ENCODE measurements at places on chromosomes 7 and 10.

- no peak for DNase-seq
Observed at GRCh38 chr7:4749798-4750197, 25.6 kb upstream of the AP5Z1 start.

DNA sequence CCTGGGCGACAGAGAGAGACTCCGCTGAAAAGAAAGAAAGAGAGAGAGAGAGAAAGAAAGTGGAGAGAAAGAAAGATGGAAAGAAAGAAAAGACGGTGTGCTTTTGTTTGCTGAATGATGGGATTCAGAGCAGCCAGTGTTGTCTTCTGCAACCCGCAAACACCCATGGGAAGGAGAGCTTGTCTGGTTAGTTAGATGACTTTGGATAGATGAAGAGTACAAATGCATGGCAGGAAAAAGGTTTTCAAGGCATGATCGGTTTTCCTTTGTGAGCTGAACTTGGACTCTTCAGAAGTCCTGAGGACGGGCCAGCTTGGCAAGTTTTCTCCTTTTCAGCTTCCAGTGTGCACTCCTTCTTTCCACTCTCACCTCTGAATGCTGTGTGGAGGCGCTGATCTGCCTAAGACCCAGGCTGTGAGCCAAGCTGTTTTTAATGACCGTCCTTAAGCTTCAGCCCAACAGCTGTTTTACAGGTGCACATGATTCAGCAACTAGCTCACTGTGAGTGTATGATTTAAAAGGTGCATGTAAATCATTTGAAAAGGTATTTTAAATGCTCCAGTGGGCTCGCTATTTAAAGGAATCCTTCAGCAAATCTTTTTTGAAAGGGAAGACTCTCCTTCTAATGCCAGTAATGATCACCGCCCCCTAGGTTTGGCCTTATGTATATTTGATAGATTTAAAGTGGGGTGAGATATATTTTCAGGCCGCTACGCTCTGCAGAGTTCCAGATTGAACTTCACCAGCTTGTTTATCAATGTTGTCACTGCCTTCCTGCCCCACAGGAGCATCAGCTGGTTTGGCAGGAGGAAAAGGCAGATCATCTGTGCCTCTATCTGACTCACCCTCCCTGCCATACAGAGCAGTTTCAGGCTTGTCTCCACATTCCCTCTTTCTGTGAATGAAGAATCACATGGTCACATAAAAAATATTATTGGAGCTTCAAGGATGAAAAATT is 115.0 kb downstream of the PLXDC2 start:
- no peak for DNase-seq

GRCh38 chr10:104054430-104054829 is 31.2 kb downstream of the COL17A1 start:
- no peak for DNase-seq

DNA sequence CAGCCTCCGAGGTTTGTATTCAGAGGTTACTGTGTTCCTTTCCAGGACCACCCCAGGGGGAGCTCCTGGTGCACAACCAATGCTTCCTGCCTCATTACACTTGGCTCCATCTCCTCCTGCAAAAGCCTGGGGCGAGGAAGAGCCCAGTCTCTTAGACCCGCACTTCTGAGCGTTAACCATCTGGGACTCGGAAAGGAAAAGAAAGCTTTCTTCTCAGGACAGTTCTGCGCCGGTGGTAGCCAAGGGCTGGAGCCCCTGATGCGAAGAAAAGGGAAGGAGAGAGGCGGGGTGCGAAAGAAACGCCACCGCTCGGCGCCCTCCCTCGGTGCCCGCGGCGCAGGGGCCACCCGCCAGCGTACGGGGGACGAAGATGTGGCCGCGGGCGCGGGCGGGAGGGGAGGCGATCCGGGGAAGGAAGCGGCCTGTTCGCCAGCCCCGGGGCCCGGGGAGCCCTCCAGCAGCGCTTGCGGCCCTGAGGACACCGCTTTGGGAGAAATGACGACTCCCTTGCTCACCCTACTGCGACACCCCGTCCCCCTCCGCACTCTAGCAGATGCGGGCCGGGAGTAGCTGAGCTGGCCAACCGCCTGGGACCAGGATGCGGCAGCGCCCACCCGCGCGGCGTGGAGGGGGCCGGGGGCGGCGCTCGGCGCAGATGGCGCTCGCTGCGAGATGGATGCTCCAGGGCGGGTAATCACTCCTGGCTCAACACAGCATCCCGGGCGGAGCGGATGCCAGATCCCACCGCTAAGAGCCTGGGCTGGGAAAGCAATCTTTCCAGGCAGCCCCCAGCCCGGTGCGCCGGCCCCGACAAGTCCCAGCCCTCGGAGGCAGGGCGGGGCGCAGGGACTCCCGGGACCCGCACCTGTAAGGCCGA is 1.3 kb downstream of the NRCAM start:
- peak; percentile 67 for DNase-seq

DNA sequence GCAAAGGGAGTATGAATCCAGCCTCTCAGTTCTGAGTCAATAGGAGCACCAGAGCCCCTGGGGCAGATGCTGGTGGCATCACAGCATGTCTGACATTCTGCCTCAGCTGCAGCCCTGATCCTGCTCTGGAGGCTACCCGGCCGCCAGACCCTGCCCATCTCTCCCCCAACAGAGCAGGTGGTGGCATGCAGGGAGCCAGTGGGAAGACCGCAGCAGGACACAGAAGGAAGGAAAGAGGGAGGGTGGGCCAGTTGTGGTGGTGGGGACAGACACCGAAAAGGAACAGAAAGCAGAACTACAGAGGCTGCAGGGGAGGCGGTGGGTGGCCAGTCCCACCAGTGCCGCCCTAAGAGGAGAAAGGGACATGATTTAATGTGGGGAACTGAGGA is 35.3 kb downstream of the BLNK start:
- no peak for DNase-seq

DNA sequence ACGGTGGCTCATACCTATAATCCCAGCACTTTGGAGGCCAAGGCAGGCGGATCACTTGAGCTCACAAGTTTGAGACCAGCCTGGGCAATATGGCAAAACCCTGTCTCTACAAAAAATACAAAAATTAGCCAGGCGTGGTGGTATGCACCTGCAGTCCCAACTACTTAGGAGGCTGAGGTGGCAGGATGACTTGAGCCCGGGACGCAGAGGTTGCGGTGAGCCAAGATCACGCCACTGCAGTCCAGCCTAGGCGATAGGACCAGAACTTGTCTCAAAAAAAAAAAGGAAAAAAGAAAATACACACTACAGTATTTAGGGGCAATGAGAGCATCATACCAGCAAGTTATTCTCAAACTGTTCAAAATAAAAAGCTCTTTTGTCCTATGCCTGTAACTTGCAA is 59.5 kb downstream of the ABI1 start:
- DNase-seq, result no peak

DNA sequence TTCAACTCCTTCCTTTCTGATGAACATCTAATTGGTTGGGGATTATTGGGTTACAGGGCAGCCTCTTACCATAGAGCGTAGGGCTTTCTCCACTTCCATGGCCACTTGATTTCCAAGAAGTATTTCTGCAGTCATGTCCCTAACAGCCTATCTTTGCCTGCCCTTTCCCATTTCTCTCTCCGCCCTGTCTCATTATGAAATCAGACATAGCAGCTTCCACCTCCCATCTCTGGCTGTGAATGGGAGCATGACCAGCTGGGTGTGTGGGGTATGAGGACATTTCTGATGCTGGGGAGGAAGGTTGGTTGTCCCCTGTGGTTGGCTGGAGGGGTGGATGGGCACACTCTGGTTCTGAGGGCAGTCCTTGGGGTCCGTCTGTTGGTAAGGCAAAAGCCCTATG is 41.2 kb downstream of the ADCYAP1R1 start:
- no peak for DNase-seq

DNA sequence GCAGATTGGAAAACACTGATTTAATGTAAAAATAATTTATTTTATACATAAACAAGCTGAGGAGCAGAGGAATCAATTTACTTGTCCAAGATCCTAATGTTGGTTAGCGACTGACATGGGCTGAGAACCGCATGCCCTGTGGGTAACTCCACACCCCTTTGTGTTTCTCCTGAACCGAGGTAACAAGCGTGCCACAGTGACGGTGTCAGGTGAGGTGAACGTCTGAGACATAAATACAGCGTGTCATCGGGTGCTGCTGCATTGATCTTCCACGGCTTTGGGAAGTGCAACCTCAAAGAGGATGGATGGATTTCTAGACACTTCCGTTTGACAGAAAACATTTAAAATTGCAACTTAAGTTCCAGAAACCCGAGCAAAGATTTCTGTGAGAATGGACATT is 386.8 kb upstream of the ADARB2 start:
- DNase-seq, result no peak

DNA sequence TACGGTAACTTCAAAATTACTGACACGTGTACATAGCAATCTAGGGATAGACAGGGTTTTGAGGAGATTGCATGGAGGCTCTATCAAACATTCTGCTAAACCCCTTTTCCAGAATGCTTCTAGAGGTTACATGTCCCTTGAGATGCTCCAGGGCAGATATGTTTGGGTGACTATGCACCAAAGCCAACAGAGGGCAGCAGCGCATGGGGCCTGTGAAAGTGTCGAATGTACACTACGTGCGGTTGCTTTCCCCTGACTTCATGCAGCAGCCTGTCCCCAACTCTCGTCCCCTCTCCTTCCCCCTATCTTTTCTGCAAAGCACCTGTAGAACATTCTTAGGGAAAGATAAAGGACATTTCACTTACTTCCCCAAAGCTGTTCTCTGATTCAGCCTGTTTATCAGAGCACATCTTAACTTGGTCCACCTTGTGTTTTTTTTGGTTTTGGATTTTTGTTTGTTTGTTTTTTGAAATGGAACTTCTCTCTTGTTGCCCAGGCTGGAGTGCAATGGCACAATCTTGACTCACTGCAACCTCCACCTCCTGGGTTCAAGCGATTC is 90.2 kb downstream of the UBE3C start:
- DNase-seq, result no peak

DNA sequence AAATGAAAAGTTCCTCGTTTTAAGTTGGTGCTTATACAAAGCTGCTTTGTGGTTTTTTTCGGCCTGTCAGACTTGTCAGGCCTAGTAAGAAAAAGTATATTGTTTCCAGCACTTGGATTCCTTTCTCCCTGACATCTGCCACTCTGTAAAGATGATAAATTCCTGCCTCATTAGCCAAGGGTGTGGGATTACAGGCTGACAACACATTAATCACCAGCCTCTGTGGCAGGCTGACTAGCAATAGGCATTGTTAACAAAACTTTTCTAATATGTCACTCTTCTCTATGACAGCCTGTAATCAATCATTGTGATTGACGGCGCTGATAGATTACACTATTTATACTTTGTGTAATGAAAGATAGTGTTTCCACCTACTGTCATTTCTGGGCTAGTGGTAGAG is 682.5 kb downstream of the LRMDA start:
- no peak for DNase-seq

DNA sequence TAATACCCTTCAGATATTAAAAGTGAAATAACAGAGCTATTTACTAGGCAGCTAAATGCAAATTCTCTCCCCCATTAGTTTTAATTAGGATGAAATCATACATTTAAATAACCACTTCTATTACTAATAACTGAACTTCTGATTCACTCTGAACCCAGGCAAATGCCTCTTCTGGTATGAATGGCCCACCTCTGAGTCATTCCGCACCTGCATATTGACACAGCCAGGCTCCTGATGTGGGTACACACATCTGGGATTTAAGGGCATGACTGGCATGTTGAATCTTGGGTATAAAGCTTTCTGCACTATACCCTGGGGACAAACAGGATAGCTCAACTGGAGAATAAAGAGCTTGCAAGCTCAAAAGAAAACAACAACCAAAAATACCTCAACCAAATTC is 140.9 kb downstream of the AUTS2 start:
- no peak for DNase-seq

GRCh38 chr7:117338020-117338419 is 15.2 kb upstream of the WNT2 start:
- DNase-seq, result no peak

- DNase-seq, result no peak
Observed at GRCh38 chr10:87508837-87509236, 4.1 kb downstream of the MINPP1 start.

GRCh38 chr10:67107670-67108069 is 181.8 kb downstream of the LRRTM3 start:
- no peak for DNase-seq

DNA sequence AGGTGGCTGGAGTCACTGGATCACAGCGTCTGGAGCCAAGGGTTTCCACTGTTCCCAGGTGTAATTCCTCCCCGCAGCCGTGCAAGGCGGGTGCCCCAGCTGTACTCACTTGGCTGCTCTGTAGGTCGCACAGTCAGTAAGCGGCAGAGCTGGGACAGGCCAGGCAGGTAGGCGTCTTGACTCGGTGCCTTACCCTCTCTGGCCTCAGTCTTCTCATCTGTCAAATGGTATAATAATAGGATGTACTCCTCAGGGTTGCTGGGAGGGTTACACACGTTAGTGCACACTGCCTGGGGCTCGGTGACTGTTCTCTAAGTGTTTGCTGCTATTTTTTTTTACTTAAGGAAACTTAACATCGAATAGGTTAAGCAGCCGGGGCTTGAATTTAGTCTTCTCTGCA is 27.0 kb downstream of the MYL10 start:
- no peak for DNase-seq

GRCh38 chr10:124993736-124994451 is 52.0 kb downstream of the ZRANB1 start:
- no peak for DNase-seq

Measured in caudate nucleus (tissue), 63 donors.